Midbrain (tissue), 1 donor: ENCODE measurements at places on chromosomes 7 and 10.

- DNase-seq = no peak
Measured at GRCh38 chr7:77253151-77253550, 53.5 kb upstream of the FGL2 start.

- DNase-seq = no peak
Measured at GRCh38 chr7:158957921-158958491, 101.6 kb downstream of the DYNC2I1 start.

DNA sequence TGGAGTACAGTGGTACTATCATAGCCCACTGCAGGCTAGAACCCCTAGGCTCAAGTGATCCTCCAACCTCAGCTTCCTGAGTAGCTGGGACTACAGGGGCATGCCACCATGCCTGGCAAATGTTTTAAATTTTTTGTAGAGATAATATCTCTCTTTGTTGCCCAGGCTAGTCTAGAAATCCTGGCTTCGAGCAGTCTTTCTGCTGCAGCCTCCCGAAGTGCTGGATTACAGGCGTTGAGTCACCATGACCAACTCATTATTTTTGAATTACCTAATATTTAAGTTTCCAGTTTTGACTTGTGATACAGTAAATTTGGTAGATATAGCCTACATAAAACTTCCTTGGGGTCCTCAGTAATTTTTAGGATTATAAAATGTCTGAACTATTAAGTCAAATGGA is 74.1 kb downstream of the RUNDC3B start:
- no peak for DNase-seq

GRCh38 chr7:112707655-112708054 is 82.5 kb downstream of the TMEM168 start:
- DNase-seq = no peak

DNA sequence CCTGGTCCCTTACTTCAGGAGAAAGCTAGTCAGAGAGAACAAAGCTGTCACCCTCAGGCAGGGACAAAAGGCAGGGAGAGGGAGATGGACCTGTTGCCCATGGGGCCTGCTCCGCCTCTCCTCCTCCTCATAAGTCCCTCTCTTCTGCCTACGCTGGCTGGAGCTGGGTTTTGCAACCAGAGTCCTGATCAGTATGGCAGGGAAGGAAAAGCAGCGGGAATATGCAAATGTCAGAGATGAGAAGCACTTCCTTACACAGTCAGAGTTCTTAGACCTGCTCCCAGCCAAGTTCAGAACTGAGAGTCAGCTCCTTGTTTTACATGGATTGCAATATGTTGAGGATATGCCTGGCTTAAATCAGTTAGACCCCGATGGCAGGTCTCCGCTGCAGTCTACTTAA is 231.1 kb downstream of the ADAM12 start:
- no peak for DNase-seq

DNA sequence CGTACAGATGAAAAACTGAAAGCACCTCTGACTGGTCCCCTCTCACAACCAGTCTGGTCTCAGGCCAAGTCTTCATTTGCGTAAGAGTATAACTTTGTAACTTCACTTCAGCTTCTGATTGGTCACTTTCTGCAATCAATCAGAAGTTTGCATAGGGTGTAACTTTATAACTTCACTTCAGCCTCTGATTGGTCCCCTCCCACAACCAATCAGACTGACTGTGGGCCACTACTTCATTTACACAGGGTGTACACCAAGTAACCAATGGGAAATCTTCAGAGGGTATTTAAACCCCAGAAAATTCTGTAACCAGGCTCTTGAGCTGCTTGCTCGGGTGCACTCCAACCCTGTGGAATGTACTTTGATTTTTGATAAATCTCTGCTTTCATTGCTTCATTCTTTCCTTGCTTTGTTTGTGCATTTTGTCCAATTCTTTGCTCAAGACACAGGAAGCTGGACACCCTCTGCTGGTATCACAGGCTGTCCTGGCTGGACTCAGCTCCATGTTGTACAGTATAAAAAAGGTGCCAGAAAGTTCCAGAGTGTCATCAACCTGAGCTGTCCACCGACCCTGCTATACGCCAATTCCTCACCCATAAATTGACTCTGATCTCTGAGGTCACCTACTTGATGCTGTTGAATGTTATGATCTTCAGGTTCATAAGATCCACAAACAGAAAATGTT is 74.5 kb downstream of the COBL start:
- no peak for DNase-seq

DNA sequence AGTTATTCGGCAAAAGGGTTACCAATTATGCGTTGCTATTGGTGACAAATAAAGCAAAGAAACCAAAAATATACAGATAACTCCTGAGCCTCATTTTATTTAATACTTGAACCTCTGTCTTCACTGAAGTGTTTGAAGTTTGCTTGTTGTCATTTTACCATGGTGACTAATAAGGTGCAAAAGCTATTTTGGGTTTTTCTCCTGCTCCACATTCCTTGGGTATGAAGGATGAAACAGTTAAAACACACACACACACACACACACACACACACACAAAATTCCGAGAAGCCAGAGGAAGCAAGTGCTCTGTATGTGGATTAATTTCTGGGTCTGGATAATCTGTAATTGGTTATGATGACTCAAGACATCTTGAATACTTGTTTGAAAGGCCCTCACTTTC is 246.5 kb downstream of the COBL start:
- no peak for DNase-seq

DNA sequence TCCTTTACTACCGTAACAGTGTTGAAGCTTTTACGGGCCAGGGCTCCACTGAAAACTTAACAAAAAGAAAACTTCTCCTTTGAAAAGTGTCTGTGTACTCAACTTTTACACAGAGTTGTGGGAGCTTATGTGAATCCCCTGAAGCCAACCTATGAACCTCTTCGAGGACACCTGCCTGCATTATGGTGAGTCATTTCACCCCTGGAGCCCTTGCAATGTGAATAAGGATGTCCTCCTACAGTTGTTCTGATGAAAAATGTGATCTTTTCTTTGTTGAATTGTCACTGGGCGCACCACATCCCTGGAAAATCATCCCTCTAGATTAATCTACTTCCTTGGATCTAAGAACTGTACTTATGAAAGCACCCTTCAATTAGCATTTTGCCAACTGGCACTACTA is 93.2 kb downstream of the SORCS1 start:
- no peak for DNase-seq

DNA sequence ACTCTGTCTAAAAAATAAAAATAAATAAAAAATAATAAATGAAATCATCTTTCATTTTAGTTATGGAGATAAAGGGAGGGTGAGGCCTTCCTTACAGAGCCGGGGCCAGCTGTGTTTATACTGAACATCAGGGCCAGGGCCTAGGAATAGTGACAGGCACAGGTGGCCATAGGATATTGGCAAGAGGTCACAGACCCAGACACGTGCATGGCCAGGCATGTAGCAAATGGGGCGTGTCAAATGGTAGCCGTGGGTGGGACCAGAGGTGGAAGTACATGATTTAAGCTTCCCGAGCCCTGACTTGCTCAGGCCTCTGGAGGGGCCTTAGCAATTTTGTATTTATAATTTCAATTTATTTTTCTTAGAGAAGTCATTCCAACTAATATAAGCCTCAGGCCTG is 353.0 kb downstream of the ANKRD30A start:
- no peak for DNase-seq

- DNase-seq = peak; percentile 49
Measured at GRCh38 chr7:147861058-147861716, 729.4 kb upstream of the C7orf33 start.

GRCh38 chr10:121647401-121647800 is 49.2 kb upstream of the FGFR2 start:
- no peak for DNase-seq

GRCh38 chr10:103816431-103816830 is 38.9 kb downstream of the SH3PXD2A start:
- DNase-seq = no peak

- no peak for DNase-seq
Measured at GRCh38 chr10:5888843-5889623, 660 bp downstream of the ANKRD16 start.

GRCh38 chr10:58518775-58519174 is 6.1 kb downstream of the BICC1 start:
- DNase-seq = no peak

DNA sequence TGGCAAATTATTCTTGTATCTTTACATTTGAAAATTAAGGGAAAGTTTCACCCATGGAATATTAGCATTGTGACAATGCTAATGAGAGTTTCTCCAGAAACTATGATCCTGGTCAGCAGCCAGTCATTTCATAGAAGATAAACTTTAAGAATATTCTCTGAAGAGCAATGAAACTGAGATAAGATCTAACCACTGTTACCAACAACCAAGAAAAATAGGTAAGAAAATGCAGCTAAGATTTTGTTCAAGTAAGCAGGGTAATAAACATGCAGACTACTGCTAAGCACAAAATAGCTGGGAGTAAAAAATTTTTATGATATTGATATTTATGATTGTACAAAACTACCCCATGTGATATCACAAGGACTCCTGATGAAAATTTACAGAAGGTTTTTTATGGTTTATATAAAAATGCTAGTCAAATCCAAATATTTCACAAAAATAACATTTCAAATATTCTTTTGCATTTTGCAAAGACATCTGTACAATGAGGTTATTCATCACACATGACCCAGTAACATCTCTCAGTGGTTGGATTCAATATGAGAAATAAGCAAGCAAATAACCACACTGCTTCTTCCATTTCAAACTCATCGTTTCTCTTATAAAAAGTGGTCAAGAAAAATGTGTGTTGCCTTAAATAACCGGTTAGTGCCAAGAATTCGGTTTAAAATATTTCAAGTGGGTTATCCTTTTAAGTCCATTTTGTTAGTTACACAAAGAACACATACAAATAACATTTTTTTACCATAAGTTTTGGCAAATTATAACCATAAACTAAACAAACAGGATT is 251.6 kb downstream of the DIP2C start:
- DNase-seq = no peak

DNA sequence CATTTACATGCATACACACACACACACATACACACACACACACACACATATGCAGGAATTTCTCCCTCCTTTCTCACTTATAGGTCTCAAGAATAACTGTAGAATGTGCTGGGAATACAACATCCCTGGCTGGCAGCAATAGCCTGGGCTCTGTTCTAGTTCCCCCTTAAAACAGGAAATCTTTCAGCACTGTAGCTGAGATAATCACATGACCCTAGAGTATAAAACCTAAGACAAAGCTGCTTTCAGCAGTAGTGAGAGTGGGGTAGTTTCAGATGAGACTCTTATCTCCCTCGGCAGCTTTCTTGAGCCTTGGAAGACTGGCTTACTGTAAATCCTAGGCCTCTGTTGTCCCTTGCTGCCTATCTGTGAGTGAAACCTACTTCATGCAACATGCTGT is 137.4 kb upstream of the AKR1E2 start:
- peak; percentile 21 for DNase-seq

- DNase-seq = no peak
Measured at GRCh38 chr7:141874787-141875186, 33.5 kb upstream of the PRSS37 start.

GRCh38 chr10:34739915-34740314 is 75.2 kb downstream of the PARD3 start:
- DNase-seq = no peak

DNA sequence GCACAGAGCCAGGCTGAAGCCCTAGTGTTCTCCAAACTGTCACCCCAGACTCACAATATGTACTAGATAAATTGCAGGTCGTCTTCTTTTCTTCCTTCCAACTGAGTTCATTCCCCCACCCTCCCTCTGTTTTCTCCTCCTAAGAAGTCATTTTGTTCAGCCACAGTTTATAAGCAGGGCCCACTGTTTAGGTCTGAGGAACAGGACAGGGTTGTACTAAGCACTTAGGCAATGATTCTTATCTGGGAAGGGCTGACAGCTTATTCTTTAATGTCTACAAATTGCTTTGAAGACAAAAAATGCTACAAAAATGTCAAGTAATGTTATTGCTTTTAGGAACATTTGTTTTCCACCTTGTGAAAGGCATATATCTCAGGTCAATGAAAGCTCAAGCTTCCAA is 59.1 kb downstream of the CDC123 start:
- DNase-seq = no peak

GRCh38 chr7:52120912-52121311 is 804.3 kb upstream of the COBL start:
- DNase-seq = no peak

DNA sequence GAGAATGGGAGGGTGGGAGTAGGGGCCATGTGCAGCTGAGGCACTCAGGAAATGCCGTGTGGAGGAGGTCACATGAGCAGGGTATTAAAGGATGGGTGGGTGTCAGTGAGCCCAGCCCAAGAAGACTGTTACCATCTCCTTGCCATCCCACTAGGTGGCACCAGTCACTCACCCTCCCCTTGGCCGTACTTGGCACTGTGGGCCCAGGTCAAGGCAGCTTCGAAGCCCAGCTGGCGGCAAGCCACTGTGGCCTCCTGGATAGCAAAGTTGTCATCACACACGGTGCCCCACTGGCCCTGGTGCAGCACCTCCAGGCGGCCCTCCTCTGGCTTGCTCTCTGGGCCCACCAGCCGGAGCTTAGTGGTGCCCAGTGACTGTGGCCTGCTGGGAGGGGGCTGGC is 5.4 kb downstream of the LOXL4 start:
- no peak for DNase-seq

GRCh38 chr10:33260403-33261149 is 73.9 kb downstream of the NRP1 start:
- no peak for DNase-seq

- no peak for DNase-seq
Measured at GRCh38 chr10:71203716-71204115, 8.7 kb upstream of the UNC5B start.

DNA sequence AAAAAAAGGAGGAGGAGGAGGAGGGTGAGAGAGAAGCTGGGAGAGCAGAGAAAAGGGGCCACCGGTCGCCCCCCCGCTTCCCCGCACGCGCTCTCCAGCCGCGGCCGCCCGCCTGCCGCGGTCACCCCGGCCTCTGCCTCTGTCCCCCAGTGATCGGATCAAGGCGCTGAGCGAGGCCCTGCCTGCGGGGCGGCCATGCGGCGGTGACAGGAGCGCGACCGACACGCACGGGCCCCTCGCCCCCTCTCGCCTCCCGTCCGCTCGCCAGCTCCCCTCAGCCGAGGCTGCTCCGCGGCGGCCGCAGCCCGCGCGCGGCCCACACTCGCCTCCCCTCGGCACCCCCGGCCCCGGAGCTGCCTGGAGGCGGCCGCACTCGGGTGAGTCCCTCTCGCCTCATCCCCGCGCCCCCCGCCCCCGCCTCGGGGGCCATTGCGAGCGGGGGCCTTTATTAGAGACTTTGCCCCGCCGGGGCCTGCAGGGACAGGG is at the start of gene GTF2I:
Gene GTF2I, plus strand, starts transcription at position 27 of the 486 bp plus-strand sequence. CDS start 31,411 bp downstream, outside the sequence.
- no peak for DNase-seq

- no peak for DNase-seq
Measured at GRCh38 chr10:24680647-24681524, 42.8 kb downstream of the ARHGAP21 start.

- no peak for DNase-seq
Measured at GRCh38 chr7:75536491-75536890, 44.4 kb downstream of the SPDYE5 start.

- DNase-seq = no peak
Measured at GRCh38 chr7:44408596-44408995, 81.9 kb downstream of the NUDCD3 start.

DNA sequence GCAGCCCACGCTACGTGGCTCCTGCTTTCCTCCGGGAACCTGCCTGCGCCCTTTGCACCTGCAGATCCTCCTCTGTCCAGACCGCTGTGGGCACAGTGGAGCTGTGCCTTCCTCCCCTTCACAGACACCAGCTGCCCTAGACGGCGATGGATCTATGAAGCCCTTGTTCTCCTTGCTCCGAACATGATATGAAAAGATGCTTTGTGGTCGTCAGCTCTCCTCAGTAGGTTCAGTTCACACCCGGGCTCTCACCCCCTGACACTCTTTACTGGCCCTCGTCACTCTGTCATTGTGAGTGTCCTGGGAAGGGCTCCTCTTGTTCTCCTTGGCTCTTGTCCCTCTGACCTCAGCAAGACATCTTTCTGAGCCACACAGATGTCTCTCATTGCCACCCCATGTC is 4.2 kb downstream of the ZNF488 start:
- DNase-seq = peak; percentile 73
